KBM-7 (cell line): ENCODE measurements at places on chromosomes 7 and 10.

DNA sequence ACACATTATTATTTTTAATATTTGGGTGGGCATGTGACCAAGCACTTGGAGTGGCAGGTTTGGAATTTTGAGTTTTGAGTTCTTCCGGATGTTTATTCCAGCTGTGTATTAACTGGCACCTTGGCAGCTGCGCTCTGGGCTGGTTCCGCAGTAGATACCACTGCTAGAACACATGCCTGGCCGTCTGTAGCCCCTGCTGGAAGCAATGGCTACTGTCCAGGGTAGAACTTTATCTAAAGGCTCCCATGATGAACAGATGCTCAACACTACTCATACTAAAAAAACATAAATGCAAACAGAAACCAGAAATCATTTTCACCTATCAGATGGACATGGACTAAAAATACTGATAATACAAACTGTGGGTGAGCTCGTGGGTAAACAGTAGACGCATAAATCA, 19.4 kb upstream of the SH3PXD2A start:
- no peak for DNase-seq

DNA sequence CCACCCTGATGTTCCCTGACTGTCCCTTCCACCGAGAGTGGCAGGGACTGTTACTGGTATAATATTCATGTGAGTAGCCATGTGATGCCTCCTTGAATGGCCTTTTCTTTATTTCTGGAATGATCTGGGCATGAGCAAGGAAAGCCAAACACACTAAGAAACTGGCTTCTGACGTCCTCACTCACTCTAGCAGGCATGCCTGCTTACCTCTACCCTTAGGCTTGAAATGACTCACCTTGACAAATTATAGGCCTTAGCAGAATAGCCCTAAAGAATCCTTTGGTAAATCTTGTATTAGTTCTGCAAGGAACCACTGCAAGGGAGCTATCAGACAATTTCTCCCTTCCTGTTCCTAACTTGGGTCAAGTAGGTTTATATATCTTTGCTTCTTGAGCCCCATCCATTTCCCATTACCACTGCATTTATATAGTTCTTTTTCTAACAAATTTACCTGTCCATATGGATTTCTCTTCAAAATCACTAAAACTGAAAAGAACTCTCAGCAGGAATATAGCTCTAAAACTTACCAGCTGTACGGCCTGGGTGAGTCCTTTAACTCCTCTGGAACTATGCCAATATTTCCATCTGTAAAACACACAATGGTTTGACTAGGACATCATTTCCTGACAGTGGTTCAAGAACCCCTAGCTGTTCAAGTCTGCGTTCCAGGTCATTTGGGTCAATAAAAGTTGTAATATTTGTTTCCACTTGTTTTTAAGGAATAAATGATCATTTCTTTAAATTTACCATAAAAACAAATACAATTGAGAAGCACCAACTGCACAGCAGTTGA, 13.0 kb upstream of the NDUFA5 start:
- DNase-seq = no peak

DNA sequence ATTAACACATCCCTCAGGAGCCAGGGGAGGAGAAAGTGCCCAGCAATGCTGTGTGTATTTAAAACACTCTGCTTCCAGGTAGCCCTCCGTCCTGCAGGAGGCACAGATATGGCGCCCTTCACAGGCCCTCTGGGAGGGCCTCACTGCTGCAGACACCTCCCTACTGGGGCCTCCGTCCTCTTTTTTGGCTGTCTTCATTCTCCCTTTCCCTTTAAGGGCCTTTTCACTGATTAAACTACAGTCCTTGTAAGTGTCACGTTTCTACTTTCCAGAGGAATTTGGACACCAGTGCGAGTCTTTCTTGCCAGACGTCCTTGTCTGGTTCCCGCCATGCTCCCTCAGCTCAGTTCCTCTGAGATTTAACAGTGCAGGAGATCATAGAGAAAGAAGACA, 39.7 kb upstream of the MKRN1 start:
- DNase-seq = no peak

DNA sequence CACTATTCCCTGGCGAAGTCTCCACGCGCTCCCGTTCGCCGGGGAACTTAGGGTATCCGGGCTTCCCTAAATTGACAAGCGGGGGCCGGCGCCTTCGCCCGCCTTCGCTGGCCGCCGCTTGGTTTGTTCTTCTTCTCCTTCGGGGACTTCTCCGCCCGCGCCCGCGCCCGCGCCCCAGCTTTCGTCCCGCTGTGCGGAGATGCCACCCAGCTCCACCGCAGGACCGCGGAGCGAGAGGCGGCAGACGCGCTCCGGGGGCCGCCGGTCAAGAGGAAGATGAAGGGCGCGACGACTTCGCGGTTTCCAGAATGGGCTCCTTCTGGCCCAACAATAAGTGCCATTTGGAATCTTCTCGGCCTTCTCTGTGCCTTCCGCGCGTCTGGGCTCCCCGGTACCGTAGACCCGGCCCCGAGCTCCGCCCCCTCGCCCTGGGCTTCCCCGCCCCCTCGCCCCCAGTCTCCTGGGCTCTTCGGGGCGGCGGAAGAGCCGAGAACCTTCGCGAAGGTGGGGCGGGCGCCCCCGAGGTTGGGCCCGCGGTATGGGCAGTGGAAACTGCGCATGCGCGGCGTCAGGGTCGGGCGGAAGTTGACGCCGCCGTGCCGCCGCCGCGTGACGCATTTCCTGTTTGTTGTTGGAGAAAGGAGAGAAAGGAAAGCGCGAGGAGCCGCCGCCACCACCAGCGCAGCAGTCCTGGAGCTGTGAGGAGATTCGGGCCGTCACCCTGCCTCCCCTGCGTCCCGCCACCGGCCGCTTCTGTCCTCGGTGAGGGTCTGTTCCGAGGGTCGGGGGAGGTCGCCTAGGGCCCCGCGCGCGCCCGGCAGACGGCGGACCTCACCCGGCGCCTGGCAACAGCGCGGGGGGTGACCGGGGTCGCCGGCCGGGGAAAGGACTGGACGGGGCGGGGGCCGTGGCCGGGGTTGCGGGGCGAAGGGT, at the start of gene DNAJB6:
TSS of gene DNAJB6 (plus strand) at position 622 of the 933 bp plus-strand sequence. CDS start 21,569 bp downstream, outside the sequence.
- DNase-seq = peak; percentile 97

GRCh38 chr7:134850066-134850465, 70.6 kb downstream of the CALD1 start:
- no peak for DNase-seq

DNA sequence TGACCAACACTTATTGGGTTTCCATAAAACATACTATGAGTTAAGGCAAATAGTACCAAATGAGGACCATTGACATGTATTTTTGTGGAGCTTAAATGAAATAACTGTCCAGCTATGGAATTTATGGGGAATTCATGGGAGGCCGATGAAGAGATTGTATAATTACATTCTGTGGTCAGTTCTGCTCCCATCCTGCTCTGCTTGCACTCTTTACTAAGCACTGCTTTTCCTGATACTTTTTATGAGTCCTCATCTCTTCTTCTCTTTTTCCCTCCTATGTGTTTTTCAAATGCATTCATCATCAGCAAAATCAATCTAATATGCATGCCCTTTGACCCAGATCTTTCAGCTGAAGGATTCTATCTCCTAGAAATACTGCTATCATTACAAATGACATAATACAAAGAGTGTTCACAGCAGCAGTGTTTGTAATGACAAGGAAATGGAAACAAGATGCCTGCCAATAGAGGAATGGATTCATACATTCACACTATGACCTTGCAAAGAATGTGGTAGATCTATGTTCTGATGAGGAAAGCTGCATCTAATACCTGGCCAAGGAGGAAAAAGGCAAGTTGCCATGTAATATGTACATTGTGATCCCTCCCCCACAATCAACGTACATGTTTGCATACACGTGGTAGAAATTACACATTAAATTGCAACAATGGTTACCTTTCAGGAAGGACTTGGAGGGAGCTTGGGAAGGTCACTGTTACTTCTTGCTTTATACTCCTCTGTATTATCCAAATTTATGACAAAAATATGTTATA, 73.9 kb downstream of the PCGF5 start:
- DNase-seq = no peak

GRCh38 chr10:22305721-22306120, 10.5 kb upstream of the COMMD3 start:
- DNase-seq = no peak

DNA sequence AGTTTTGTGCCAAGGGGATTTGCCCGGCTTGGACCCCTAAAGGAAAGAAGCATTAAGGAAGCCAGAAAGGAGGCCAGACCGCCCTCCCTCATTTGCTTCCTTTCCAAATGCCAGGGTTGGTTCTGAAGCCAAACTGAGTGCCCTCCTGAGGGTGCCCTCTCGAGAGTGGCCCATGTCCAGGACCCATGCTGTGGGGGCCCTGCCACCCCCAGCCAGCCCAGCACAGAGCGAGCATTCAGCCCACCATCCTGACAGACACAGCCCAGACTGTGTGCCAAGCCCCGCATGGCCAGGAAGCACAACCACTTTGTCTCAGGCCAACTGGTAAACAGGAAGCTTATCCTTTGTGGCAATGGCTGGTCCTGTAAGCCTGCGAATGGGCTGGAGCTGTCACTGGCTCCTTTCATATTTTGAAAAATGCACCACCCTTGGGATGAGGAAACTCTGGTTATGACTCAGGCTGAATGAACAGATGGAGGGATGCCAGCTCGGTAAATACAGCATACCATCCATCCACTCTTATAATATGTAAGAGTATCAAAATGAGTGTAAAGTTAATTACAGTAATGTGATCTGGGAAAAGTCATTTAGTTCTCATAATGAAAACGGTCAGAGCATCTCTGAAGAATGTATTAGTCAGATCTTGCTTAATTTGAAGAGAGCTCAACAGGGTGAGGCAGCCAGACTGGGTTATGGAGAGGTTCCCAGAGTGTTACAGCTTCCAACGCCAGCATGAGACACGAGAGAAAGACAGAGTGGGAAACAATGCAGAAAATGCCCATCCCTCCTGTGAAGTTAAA, 65.0 kb downstream of the STK17A start:
- peak; percentile 23 for DNase-seq

DNA sequence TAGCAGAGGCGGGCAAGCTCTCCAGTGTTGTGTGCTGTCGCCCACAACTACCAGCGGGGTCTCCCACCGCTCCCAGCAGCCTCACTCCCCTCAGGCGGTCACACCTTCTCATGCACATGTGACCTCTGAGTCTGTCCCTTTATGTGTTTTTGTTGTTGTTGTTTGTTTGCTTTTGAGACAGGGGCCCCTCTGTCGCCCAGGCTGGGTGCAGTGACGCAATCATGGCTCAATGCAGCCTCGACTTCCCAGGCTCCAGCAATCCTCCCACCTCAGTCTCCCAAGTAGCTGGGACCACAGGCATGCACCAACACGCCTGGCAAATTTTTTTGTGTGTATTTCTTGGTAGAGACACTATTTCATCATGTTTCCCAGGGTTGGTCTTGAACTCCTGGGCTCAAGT, 1.5 kb downstream of the CPSF4 start:
- no peak for DNase-seq

DNA sequence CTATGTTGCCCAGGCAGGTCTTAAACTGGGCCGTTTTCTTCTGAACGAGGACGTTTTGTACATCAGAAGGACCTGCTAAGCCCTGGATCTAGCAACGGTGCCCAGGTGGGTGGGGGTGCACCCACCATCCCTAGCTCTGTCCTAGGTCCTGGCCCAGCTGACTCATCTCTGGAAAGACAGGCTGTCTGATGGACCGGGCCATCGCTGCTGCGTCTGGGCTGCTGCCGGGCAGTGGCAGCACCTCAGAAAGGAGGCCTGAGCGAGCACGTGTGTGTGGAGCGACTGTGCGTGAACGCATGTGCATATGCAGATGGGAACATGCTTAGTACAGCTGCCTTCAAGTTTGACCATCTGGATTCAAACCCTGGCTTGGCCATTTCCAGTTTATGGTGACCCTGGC, 7.3 kb upstream of the ELFN1 start:
- no peak for DNase-seq

DNA sequence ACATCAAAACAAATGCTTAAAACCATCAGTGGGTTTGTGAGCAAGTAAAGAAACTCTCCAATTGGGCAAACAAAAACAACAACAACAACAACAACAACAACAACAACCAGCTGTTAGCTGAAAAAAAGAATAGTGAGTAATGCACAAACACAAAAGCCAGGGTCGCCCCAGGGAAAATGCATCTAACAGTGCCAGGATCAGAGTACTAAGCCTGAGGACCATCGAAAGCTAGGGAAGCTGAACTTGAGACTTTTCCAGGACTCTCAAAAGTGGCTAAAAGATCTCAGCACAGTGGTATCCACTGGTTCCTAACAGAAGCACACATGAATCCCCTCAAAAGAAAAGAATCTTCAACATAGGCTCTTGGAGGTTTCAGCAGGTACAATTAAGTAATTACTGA, 83.3 kb downstream of the CPXM2 start:
- DNase-seq = no peak

DNA sequence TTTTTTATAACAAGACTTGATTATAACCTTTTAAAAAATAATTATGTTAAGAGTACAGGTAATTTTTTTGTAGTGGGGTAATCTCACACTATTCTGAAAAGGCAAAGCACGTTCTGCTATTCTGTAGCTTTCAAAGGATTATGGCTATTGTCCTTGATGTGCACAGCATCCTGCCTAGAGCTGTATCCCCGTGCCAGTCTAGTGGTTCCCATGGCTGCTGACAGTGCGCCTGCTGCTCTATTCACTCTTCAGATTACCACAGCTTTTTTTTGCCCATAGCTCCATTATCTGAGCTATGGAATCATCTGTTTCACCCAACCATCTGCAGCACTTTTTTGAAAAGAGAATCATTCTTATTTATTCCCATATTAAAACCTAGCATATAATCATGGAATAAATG, 723.4 kb downstream of the PHTF2 start:
- no peak for DNase-seq

DNA sequence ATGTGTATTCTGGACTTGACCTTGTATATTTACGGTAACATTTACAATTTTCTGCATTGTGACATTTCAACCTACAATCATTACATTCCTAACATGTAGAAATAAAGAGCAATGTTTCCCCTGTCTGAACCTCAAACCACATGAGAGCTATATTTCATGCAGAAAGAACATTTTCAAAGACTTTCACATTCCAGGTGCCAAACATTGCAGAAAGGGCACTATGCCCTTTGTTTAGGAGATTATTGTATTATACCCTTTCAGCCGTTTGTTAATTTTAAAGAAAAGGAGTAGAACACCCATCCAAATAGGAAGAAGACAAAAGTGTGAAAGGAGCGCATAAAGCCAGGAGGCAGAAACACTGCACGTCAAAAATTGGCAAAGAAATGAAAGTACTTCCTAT, 260.4 kb downstream of the RELN start:
- DNase-seq = no peak

- DNase-seq = peak; percentile 71
Observed at GRCh38 chr10:60114765-60115586, 208.6 kb upstream of the CCDC6 start.

DNA sequence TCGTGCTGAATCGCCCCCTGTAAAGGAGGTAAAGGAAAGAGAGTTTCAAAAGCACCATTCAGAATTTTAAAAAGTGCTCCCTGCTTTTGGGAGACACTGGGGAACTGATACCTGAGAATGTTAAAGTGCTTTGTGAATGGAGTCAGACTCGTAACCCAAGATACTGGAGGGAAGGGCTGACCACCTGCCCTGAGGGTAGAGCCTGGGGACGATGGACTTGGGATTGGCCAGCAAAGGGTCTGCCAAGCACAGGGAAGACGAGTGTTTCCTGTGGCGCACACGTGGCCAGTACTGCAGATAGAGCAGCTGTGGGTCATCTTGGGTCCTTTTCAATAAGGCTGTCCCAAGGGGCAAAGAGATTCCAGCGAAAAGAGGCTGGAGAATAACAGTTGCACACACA, 1284.1 kb upstream of the AUTS2 start:
- DNase-seq = no peak

GRCh38 chr10:118342638-118343020, 505 bp upstream of the FAM204A start:
- no peak for DNase-seq

- DNase-seq = no peak
Observed at GRCh38 chr10:18429335-18429734, 222.1 kb downstream of the NSUN6 start.

- DNase-seq = peak; percentile 5
Observed at GRCh38 chr7:83161186-83161585, 1.5 kb downstream of the PCLO start.
